CD4-positive, CD25-positive, alpha-beta regulatory T cell (primary cell): ENCODE measurements at places on chromosomes 5 and 9.

DNA sequence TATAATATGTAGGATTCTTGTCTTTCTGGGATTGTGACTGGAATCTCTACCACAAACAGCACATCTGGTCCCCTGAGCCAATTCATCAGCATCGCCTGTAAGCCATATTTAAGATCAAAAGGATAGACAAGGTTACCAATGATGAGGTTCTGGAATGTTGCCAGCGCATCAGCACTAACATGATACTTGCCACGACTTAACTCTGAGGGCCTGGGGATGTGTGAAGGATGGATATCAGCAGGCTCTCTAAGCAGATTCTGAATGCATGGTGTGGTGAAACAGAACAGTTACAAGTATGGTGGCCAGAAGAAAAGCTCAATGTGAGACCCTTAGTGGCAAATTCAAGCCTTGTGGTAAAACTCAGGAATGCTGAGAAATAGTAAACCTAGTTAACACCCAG lies 143.0 kb downstream of the XRCC4 start:
- no peak for DNase-seq

GRCh38 chr9:124174433-124174832 lies 83.3 kb upstream of the NEK6 start:
- no peak for DNase-seq

DNA sequence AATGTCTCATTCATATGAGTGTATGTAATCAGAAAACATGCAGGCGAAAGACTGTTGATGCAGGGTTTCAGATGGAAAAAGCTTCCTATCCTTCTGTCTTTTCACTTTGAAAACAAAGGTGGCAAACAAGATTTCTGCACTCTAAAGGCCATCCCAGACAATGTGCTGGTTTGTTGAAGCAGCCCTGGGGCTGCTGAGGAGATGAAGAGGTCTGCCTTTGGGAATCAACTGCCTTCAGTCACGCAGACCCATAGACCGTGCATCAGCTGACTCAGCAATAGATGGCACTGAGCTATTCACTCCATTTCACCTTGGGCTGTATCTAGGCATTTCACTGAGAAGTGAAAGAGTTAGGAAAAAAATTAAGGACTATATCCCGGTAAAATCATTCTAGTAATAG lies 60.5 kb upstream of the C5orf46 start:
- no peak for DNase-seq

- no peak for DNase-seq
Measured at GRCh38 chr5:122262103-122262502, 49.9 kb upstream of the SNCAIP start.

- DNase-seq, result no peak
Measured at GRCh38 chr5:131974016-131974415, 28.6 kb upstream of the MEIKIN start.

- no peak for DNase-seq
Measured at GRCh38 chr9:6986141-6986815, 228.5 kb downstream of the KDM4C start.

- DNase-seq, result no peak
Measured at GRCh38 chr9:21281275-21281674, 23.8 kb downstream of the IFNA5 start.

DNA sequence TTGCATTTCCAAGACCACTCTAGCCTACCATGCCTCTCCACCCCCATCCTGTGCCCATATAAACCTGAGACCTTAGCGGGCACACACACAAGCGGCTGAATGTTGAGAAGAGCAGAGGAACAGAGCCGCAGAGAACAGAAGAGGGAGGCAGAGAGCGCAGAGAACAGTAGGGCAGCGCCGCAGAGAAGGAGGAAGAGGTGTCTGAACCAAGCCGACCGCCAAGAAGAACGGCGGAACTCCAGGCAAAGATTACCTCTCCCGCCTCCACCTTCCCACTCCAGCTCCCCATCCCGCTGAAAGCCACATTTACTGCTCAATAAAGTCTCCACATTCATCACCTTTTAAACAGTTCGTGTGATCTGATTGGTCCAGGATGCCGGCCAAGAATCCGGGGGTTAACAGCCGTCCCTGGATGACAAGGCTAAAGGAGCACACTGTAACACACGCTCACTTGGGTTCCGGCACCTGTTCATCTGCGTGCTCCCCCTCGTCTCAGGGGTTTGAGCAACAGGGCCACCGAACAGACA lies 33.2 kb downstream of the GRIN3A start:
- DNase-seq, result no peak

DNA sequence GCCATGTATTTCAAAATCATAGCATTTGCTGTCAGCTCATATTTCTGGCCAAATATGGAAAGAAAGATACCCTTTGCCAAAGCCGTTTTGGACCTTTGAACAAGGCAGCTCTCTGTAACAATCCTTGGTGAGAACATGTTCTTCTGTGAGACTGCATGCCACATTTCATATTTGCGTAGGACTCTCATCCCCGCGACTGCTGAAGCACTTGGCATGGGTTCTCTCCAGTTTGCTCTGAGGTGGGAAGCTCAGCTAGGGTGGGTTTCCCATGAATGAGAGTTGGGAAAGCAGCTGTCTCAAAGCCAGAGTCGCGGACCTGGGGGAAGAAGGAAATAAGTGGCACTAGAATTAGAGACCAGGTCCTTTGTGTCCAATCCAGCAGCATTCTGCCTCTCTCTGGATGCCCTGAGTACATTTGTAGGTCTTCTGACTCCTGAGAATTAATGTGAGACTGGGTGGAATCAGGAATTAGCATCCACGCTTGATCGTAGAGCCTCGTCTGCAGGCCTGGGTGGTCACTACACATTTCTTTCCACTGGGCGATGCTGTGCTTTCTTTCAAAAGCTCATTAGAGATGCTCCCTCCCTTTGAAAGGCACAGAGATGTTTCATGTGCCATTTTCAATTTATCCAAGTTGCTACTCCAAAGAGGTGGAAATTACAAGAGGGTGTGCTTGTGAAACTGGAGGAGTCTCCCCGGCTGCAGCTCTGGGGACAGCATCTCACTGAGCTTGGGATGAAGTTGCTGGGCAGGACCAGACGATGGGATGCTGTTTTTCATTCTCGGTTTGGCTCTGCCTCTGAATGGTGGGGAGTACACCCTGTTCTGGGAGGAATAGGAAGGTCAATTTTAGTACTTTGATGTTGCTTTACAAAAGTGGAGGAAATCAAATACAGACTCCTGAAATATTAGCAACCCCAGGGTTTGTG lies 197.2 kb downstream of the GADD45G start:
- DNase-seq, result no peak

DNA sequence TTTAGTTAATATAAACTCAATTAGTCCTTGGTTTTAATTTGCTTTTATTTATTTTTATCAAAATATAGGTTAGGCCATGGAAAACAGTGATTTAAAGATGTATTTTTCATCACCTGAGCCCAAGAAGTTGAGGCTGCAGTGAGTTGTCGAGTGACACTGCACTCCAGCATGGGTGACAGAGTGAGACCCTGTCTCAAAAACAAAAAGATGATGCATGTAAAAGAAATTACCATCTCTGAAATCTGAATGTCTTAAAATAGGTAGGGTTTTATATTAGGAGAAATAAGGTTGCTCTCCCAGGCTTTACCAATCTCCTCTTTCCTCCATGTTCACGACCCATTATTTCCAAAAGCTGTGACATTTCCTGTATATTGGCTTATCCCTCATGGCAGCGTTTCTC lies 162.3 kb upstream of the DAP start:
- DNase-seq, result no peak

GRCh38 chr9:137141976-137142936 lies 3.3 kb downstream of the GRIN1 start:
- no peak for DNase-seq

DNA sequence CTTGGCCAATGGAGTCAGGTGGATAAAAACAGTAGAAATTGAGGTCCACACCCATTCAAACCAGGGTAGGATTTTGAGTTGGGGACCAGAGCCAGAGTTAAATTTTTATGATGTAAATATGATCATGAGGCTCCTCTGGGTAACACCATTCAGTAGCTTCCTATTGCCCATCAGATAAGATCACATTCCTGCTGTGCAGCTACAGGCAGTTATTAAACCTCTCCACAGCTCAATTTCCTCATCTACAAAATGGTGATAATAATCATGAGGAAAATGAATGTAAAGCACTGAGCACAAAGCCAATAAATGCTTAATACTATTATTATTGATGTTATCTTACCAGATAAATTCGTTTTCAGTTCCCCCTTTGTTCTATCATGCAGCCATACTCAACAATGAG lies 432.0 kb downstream of the CAAP1 start:
- DNase-seq, result no peak

GRCh38 chr5:88489364-88489763 lies 220.7 kb upstream of the TMEM161B start:
- no peak for DNase-seq

- DNase-seq, result no peak
Measured at GRCh38 chr5:44660251-44660650, 148.5 kb upstream of the MRPS30 start.

DNA sequence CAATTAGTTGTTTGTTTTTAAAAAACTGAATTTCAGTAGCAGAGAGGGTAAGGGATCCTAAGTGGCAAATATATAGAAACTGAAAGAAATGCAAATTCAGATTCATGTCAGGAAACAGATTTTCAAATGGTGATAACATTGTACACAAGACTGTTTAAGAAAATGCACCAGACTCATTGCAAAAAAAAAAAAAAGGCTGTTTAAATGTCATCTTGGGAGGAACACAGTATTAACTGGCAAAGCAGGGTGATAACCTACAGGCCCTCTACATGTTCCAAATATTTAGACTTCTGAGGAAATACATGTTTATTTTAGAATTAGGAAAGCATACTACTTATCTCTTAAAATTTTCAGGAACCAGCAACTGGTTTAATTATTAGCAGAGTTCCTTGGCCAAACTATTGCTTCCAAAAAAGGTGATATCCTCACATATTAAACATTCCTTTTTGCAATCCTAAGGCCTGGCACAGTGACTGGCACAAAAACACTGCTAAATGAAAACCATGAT lies 114.5 kb downstream of the TSSK1B start:
- no peak for DNase-seq

GRCh38 chr5:54620141-54620933 lies 102.8 kb downstream of the SNX18 start:
- DNase-seq, result no peak

- DNase-seq, result no peak
Measured at GRCh38 chr9:4894076-4894475, 91.0 kb upstream of the JAK2 start.

DNA sequence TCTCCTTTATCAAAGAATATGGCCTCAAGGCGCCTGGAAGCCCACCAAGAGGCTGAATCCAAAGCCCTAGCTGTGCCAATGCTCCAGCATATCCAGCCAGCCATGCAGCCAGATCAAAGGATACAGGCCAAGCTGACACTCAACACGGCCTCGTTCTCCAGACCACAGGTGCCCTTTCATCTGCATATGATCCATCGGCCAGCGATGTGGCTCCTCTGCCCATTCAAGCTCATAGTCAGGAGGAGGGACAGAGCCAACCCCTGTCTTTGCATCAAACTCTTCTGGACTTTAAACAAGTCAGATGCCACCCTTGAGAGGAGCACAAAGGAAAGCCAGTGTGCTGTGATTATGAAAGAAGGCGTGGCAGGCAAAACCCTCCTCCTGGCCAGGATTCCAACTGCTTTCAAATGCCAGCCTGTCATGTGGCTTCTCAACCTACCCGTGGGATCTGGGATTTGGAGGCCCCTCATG lies 42.5 kb downstream of the ADAM19 start:
- no peak for DNase-seq

DNA sequence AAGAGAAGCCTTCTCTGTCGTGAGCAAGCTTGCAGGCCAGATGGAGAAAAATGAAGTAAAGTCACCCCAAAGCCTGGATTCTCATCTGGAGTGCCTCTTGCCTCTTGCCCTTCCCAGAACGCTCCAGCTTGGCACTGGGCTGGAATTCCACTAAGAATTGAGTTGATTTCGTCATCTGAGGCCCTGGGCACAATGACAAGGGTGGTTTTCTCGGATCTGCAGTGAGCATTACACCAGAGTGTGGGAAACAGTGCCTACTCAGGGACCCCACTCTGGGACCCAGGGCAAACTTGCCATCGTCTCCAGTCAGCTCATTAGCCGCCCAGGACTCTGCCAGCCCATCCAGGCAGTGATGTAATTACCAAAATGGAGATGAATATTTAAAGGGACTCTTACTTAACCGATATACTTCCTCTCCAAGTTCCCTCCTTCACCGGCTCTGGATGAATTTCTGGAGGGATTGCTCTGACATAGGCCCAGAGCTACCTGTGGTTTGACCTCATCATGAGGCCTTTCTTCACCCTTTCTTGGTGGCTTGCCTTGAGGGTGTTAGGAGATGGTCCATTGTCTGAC lies 44.7 kb upstream of the LCP2 start:
- no peak for DNase-seq

DNA sequence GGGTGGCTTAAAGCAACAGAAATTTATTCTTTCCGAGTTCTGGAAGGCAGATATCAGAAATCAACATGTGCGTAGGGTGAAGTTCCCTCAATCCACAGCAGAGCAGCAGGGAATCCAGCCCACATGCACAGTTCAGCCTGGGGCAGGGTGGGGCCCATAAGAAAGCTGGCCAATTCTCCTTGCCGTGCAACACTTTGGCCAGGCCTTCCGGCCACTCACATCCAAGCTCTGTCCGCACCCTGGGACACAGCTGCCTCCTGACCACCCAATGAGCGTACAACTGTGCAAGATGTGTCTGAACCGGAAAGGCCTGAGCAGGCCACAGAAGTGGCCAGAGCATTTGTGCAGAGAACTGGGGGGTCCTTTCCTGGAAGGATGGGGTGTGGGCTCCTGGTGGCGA lies 274.9 kb downstream of the GADD45G start:
- no peak for DNase-seq

DNA sequence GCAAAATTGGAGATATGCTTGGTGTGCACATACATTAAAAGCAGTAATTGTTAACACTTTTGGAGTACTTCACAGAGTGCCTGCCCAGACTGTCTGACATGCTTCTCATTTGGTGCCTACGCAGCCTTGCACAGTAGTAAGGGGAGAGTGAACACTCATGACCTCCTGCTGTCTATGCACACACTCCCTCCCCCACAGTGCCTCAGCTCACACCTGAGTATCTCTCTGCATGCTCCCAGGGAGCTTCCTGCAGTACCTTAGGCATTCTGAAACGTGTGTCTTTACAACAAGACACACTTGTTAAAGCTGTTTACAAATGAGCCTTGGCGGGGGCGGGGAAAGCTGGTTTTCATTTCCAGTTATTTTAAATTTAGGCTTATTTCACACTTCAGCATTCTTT lies 18.0 kb downstream of the MAP3K1 start:
- DNase-seq, result no peak

GRCh38 chr9:97555164-97555563 lies 53.7 kb downstream of the TMOD1 start:
- DNase-seq, result no peak

DNA sequence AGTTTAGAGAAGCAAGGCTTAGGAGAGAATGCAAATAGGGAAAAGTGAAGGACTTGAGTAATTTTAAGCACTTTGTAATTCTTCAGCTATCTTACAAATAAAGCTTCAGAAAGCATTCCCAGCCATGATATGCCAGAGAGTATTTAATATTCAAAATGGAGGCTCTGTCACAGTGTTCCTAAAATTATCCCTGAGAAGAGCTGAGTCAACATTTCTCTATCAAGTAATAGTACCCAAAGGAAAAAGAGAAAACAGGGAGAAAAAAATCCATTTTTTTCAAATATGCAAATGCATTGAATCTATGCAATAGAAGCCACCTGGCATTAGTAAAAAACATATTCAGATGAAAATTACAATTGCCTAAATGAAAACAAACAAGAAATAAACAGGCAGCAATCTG lies 392.6 kb upstream of the FAM174A start:
- DNase-seq, result no peak

GRCh38 chr5:143938230-143938629 lies 126.3 kb downstream of the HMHB1 start:
- no peak for DNase-seq
